ENCODE measurements at places on chromosomes 2 and 18.

GRCh38 chr2:101387151-101387834 is at the start of gene CREG2:
CREG2 (minus strand) TSS chr2:101387503; CDS start chr2:101387457, 46 bp downstream.
- no peak for DNase-seq

GRCh38 chr18:44638034-44638540 is 42.6 kb upstream of the SETBP1 start:
- no peak for DNase-seq

DNA sequence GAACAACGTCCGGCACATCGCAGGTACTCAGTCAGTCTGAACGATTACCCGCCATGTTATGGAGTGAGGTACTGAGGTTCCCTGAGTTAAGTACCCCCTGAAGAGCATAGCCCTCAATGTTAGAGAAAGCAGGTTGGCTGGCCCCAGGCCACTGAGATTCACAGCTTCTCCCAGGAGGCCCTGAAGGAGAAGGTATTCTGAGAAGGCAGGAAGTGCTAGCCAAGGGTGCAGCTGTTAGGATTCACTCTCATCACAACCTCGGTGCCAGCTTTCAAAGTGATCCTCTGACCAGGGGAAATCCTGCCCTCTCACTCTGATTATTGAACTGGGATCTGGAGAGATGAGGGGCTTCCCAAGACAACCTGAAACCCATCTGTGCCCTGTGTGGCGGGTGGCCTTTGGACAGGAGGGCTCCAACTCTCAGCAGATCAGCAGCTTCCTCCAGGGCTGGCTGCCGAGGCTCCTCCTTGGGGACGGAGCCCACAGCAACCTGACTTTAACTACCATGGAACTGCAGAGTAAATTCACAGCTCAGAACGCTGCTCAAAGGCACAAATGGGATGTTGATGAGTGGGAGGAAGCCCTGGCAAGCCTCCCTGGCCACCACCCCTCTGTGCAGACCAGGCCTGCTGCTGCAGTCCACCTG is 7.8 kb downstream of the EHD3 start:
- DNase-seq, result no peak

DNA sequence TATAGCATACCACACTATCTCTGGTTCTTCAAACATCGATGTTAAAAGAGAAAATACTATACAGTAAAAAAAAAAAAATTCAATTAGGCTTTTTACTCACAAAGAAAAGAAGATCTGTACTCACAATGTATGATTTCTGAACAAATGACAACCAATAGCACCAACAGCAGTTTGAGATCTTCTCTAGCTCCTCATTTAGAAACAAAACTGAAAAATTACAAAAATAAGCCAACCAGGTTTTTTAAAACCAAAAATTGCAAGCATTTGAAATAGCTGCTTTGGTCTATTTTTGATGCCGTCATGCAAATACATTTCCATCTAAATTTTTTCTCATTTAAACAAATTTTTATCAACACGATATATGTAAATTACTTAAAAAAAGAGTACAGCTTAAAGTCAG is 34.3 kb upstream of the RALBP1 start:
- no peak for DNase-seq

- DNase-seq, result no peak
Measured at GRCh38 chr2:189566046-189566445, 14.5 kb downstream of the SLC40A1 start.

- no peak for DNase-seq
Measured at GRCh38 chr2:136301006-136301405, 183.1 kb upstream of the CXCR4 start.

- no peak for DNase-seq
Measured at GRCh38 chr2:97718051-97718882, 4.9 kb downstream of the ZAP70 start.
